ENCODE measurements at places on chromosomes 5 and 9.
A peak's percentile ranks its signal among the peaks of the same experiment; 100 is the strongest.

DNA sequence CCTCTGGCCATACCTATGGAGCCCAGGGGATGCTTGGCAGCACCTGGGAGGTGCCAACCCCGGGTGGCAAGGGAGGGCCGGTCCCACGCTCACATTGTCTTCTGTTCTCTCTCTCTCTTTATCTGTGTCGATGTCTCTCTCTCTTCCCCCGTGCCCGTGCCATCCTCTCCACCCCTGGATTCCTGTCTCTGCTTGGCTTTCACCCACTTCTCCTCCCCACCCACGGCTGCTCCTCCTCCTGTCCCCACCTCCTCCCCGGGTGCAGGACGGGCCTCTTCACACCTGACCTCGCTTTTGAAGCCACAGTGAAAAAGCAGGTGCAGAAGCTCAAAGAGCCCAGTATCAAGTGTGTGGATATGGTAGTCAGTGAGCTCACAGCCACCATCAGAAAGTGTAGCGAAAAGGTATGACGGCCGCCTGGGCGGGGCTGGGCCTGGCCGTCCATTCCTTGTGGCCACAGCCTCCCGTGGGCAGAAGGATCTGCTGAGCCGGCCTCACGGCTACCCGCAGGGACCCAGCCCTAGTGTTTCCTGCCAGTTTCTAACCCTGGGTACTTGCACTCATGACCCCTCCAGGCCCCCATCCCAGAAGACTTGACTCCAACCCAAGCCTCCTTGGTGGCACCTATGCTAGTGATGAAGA lies 22.7 kb downstream of the DNM1 start:
- DNase-seq: no peak

DNA sequence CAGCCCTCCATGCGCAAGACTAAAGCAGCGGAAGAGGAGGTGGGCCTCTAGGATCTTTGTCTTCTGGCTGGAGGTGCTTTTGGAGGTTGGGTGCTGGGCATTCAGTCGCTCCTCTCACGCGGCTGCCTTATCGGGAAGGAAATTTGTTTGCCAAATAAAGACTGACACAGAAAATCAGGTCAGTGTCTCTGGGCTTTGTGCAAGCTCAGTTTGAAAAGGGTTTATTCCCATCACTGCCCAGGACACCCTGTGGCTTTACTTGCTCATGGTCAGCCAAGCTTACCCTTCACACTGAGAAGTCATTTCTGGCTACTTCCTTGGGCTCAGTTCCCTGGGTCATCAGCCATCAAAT lies 10.5 kb downstream of the SLC2A8 start:
- DNase-seq: no peak

DNA sequence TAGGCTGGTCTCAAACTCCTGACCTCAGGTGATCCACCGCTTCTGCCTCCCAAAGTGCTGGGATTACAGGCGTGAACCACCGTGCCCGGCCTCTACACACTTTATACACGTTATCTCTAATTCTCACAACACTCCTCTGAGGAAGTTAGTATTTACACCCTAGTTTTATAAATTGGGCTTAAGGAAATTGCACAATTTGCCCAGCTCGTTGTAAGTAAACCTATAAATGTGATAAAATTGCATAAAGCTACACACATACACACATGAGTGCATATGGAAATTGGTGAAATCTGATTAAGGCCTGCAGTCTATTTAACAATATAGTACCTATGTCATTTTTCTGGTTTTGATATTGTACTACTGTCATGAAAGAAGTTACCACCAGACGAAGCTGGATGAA lies 4.4 kb upstream of the SLC4A9 start:
- DNase-seq: no peak

DNA sequence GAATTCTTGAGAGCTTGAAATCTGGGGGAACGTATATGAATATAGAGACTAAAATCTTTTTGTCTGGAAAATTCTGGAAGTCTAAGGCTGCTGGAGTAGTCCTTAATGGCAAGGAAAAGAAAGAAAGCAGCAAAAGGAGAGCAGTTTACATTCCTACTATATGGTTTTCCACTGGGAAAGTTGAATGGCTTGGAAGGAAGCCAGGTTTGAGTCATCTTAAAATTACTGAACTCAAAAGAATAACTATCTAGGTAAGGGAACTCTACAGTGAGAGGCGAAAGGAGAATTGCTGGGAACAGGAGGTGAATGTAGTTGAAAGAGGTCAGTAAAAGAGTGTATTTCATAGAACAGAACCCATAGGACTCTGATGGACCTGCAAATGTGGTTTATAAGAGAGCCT lies 258.1 kb upstream of the EDIL3 start:
- no peak for DNase-seq

- DNase-seq: no peak
These were observed 21.5 kb upstream of the AKNA start for GRCh38 chr9:114409103-114409780.

DNA sequence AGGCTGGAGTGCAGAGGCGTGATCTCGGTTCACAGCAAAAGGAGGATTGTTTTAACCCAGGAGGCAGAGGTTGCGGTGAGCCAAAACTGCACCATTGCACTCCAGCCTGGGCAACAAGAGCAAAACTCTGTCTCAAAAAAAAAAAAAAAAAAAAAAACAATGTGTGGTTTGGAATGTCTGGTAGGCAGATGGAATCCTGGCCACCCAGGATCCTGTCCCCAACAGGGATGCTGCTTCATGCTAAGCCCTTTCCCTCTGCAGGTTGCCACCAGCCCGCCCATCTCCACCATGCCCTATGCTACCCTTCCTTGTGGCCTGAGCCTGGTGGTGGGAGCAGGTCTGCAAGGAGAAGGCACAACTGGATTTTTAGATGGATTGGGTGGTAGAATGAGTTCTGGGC lies 129.7 kb upstream of the HAND1 start:
- DNase-seq: no peak

- DNase-seq: no peak
These were observed 463.1 kb downstream of the NR2F1-AS1 start for GRCh38 chr5:93117751-93118531.

DNA sequence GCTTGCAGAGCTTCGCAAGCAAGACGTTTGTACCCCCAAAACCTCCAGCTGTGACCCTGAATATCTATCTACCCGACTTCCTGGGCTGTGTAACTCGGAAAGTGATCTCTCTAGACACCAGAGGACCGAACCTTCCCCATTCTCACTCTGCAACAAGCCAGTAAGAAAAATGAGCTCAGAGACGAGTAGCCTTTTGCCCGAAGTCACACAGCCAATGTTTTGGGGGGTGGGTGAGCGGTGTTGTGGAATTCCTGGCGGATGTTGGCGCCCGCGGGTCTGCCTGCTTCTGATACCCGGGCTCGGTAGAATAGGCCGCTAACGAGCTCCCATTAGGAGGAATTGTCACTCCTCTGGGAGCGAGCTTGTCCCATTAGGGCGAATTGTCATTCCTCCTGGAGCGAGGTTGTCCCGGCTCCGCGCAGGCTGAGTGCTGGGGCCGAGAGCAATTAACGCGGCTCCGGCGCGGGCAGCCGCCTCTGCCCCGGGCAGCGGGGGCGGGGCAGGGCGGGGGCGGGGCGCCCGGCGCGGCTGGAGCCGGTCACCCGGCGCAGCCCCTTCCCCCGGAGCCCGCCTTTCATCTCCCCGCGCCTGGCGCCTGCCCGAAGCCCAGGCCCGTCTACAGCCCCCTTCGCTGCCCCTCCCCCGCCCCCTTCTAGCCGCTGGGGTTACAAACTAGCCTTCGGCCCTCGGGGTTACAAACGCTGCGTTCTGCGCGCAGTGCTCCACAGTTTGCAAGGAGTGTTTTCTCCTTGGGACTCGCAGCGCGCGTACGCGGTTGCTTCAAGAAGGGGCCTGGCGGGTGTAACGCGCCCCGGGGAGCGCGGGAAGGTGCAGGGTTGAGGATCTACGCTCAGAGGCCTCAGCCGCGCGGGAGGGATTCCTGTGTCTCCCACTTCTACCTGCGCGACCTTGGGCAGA lies 3.5 kb upstream of the MSX2 start:
- DNase-seq: no peak

GRCh38 chr5:36392186-36392585 lies 90.5 kb upstream of the RANBP3L start:
- no peak for DNase-seq

DNA sequence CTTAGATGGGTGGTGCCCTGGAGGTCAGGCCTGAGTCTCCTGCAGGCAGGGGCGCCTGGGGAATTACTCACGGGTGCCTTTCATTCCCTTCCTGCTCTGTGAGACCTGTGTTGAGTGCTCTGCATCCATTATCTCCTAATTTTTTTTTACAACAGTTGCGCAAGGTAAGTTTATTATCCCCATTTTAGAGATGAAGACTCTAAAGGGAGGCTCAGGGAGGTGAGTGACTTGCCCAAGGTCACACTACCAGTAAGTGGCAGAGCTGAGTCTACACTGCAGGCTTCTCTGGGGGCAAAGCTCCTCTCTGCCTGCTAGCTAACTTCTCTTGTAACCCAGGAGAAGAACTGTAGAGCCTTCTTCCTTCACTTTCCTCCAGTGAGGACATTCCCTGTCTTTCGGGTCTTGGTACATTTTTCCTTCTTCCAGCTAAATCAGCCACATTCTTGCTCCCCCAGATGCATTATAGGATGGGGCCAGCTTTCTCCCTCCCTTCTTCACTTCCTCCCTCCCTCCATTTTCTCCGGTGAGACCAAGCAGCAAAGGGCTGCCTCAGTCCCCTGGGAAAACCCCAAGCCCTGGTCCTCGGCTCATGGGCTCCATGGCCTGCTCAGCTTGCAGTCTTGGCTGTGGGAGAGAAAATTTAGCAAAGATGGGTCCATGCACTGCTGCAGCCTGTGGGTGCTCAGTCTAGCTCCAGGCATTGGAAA lies 1.8 kb downstream of the PRR7 start:
- DNase-seq: no peak

DNA sequence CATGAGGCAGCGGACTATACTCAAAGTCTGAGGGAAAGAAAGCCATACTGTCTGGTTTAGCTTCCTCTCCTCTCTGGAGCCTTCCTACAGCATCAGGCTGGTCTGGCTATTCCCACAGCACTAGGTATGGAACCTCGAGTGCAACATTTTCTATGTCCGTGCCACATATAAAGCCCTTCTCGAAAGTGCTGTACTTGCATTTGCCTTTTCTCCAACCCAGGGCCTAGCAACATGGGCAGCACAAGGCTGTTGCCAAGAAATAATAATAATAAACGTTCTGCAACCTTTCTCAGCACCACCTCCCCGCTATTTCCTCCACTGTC lies 804 bp downstream of the MED10 start:
- no peak for DNase-seq

DNA sequence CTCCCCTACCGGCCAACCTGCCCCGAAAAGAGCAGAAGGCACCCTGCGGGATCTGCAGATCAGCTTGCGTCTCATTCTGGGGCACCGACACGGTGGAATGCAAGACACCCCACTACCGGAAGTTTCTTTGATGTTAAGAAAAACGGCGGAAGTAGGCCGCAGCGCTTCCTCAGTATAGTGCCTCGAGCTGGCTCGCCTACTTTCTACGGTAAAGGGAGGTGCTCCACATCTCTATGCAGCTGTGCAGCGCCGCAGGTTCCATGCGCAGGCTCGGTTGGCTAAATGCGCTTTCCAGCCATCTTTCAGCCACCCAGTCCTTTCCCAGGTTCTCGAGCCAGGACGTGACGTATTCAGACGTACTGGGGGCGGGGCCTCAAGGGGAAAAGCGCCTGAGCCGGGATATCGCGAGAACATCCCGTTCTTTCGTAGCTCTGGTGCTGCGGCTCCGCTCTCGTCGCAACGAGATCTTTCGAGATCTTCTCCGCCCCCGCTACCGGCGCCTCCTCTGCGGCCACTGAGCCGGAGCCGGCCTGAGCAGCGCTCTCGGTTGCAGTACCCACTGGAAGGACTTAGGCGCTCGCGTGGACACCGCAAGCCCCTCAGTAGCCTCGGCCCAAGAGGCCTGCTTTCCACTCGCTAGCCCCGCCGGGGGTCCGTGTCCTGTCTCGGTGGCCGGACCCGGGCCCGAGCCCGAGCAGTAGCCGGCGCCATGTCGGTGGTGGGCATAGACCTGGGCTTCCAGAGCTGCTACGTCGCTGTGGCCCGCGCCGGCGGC lies at the start of gene HSPA4:
TSS of gene HSPA4 (plus strand) at position 472 of the 775 bp plus-strand sequence. CDS start at position 710, 238 bp downstream.
- peak; percentile 94 for DNase-seq

GRCh38 chr9:95242613-95243012 lies 74.9 kb downstream of the FANCC start:
- no peak for DNase-seq

DNA sequence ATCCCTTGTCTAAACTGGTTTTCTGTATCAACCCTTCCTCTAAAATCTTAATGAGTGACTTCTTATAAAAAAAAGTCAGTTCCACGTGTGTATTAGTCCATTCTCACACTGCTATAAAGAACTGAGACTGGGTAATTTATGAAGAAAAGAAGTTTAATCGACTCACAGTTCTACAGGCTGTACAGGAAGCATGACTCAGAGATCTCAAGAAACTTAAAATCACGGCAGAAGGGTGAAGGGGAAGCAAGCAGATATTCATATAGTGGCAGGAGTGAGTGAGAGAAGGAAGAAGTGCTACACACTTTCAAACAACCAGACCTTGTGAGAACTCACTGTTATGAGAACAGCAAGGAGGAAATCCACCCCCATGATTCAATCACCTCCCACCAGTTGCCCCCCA lies 307.8 kb upstream of the ARRDC3 start:
- DNase-seq: no peak

DNA sequence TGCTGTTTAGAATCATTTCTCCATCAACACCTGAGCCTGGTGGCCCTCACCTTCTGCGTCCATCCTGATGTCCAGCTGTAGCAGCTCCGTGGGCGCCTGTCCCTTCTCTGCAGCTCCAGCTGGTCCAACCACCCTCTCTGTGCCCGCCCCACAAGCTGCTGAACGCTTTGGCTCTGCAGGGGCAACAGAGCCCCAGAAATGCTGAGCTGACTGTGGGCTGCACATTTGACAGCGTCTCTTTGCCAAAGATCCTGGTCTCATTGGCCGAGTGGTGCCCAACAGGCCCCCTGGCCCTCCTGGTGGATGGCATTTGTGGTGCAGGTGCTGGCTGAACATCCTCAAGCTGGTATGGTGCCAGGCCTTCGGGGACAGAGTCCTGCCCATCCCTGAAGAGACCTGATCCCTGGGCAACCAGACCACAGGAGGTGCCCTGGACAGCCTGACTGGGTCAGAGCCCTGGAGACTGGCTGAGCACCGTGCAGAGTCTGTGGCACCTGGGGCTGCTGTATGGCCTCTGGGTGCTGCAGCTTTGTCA lies 25.3 kb upstream of the CEP72 start:
- DNase-seq: no peak

GRCh38 chr5:38290028-38290653 lies 31.8 kb downstream of the EGFLAM start:
- no peak for DNase-seq

DNA sequence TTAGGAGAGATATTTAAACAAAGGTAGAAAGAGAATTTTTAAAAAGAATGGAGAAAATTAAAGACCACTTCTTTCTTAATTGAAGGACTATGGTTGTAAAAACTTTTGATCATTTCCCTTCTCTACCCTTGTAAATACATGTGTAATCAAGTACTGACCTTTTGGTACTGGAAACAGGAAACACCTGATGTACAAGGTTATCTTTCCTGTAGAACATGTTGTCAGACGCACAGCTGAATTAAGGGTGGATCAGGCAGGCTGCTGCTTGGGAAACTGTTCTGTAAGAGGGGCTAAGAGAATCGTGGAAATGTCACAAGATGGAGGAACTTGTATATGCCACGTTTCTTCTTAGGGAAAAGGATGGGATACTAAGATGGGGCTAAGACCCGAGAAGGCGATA lies 341.6 kb downstream of the ZNF608 start:
- DNase-seq: no peak

GRCh38 chr5:94969174-94969573 lies 315.7 kb downstream of the MCTP1 start:
- no peak for DNase-seq
